ENCODE measurements at places on chromosomes 4 and X.

GRCh38 chr4:37516057-37516775 is 170.0 kb downstream of the RELL1 start:
- DNase-seq = no peak

- no peak for DNase-seq
Measured at GRCh38 chr4:170271723-170272122, 182.0 kb upstream of the AADAT start.

DNA sequence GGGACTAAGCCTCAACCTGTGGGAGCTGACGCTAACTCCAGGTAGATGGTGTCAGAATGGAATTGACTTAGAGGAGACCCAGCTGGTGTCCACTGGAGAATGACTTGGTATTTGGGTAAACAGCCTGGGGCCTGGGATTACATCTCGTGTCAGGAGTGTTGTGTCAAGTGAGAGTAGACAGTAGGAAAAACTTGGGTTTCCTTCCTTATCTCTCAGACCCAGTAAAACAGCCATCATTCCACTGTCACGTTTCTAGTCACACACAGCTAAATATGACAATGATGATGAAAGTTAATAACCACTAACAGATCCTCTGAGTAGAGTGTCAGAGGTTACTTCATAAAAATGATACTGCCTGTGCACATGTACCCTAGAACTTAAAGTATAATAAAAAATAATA is 13.8 kb downstream of the ZNF674 start:
- no peak for DNase-seq

- DNase-seq = no peak
Measured at GRCh38 chr4:159425737-159426305, 322.9 kb downstream of the RAPGEF2 start.

- DNase-seq = no peak
Measured at GRCh38 chrX:122641826-122642225, 542.3 kb upstream of the GRIA3 start.

- DNase-seq = no peak
Measured at GRCh38 chr4:71126719-71127118, 133.3 kb downstream of the DCK start.
